ENCODE measurements at places on chromosomes 1 and 21. TPM values are rescaled to one million over a fixed set of nuclear protein-coding genes. Genes with fewer than 3 reads are reported as not detected.

GADD45A gene
- 19.5 TPM for total RNA-seq

DNA sequence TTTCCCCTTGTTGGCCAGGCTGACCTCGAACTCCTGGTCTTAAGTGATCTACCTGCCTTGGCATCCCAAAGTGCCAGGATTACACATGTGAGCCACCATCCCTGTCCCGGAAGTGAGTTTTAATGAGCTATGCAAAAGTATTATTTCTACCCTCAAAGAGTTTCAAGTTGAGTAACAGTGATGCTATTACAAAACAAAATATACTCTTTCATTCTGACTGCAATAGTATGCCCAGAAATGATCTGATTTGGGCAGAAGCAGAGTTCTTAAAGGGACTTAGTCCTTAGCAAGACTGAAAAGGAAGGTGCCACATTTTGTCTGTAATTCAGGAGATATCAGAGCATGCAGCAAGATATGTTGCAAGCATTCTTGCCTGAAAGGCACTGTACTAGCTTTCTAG is 375.4 kb downstream of the NUF2 start:
- H3K27me3 ChIP-seq: no peaks in the 10 kb centered on the region
- no peak overlapping the region for H3K27ac ChIP-seq
- no peaks in the 10 kb centered on the region for H3K36me3 ChIP-seq
- H3K4me1 ChIP-seq: no peaks in the 10 kb centered on the region
- H3K4me3 ChIP-seq: no peak overlapping the region

DNA sequence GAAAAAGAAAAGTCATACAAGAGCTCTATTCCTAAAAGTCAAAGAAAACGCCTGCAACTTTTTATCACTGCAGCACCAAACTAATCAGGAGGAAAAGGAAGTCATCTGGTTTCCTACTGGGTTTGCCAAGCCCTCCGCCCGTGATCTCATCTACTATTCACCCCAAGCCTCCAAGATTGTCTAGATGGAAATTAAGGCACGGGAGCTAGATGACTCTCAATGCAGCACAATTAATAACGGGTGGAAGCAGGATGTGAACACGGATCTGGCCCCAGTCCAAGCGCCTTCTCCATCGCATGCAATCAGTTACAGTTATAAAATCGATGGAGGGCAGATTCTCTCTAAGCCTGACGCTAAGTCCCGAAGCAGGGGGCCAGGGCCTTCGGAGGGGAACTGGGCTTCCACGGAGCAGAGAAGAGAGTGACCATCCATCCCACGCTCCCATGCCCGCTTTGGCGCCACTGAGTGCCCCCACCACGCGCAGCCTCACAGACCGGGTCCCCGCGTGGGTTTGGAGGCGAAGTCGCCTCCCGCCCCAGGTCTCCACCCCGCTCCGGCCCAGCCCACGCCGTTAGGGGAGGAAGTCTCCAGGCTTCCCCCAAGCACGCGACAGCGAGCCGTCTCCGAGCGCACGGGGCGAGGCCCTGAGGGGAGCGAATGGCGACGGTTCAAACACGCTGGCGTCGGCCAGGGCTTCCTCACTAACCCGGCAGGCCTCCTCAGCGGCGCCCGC is 1.8 kb downstream of the HSF2BP start:
- H3K36me3 ChIP-seq: no peaks in the 10 kb centered on the region
- no peak for DNase-seq
- H3K27ac ChIP-seq: peak overlapping the region; percentile 56
- H3K27me3 ChIP-seq: no peaks in the 10 kb centered on the region
- peaks cover 42% of the 10 kb centered on the region for H3K4me1 ChIP-seq
- peak overlapping the region; percentile 54 for H3K4me3 ChIP-seq

DNA sequence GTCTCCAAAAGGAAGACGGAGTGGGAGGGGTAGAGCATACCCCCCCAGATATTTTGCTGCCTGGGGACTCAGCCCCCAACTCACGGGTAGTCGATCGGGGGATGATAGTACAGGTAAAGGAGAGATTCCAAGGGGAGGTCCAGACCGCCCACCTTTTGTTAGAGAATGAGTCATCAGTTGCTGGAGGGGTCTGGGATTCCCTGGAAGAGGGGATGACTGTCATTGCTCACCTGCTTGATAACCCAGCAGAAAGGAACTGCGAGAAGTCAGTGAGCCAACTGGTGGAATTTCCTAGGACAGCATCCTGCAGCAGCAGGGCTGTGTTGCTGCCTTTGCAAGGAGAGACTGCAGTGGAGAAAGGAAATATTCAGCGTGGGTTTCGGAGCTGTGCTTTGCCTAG is 64.4 kb downstream of the MACF1 start:
- H3K27ac ChIP-seq: no peak overlapping the region
- no peaks in the 10 kb centered on the region for H3K27me3 ChIP-seq
- peaks cover 68% of the 10 kb centered on the region for H3K4me1 ChIP-seq
- peaks cover 2% of the 10 kb centered on the region for H3K36me3 ChIP-seq

GRCh38 chr1:9293533-9294404 is 1.1 kb downstream of the SPSB1 start:
- peaks cover 2% of the 10 kb centered on the region for H3K27me3 ChIP-seq
- peak; percentile 38 for DNase-seq
- H3K36me3 ChIP-seq: no peaks in the 10 kb centered on the region
- H3K4me3 ChIP-seq: no peak overlapping the region
- H3K27ac ChIP-seq: no peak overlapping the region

DNA sequence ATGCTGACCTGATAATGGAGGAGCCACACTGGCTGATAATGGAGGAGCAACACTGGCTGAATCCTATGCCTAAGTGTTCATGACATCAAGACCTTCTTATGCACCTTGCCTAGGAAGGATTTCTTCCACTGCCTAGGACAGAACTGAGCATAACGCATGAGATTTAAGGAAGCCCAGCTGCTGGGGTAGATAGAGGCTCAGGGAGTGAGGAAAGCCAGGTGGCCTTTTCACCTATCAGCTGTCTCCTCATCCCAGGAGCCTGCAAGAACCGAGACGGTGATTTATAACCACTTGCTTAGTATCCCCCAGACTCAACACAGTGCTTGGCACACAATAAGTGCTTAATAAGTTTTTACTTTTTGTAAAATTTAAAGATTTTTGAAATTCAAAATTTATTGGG is 7.4 kb upstream of the CTBS start:
- no peak for DNase-seq
- no peaks in the 10 kb centered on the region for H3K4me1 ChIP-seq
- no peak overlapping the region for H3K27ac ChIP-seq
- H3K4me3 ChIP-seq: no peak overlapping the region
- H3K27me3 ChIP-seq: peaks cover 1% of the 10 kb centered on the region

KRTAP12-2 gene
- not detected for total RNA-seq

DNA sequence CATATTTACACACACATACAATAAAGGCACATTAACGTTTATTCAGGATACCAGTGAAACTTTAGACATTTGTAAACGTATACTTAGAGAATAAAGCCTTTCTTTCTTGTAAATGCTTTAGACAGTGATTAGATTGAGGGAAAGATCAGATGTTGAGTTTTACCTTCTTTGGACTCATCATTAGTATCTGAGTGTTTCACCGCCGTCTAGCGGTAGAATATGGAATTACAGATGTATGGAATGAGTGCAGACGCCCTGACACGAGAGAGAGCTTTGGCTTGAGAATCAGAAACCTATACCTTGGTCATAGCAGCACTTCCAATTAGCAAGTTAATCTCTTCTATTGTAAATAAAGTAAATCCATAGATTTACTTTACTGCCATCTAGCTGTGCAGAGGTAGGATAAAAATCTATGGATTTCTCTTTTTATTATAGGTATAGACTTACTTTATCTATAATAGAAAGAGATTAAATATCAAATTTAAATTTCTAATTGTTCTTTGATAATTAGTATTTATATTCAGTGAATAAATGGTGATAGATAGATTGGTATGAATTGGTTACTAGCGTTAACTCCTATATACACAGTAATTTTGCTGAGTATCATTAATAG is 12.6 kb downstream of the FLG2 start:
- no peak overlapping the region for H3K4me3 ChIP-seq
- H3K27ac ChIP-seq: no peak overlapping the region
- peak; percentile 35 for DNase-seq
- H3K4me1 ChIP-seq: no peaks in the 10 kb centered on the region
- H3K36me3 ChIP-seq: no peaks in the 10 kb centered on the region
